ENCODE measurements at places on chromosomes 2 and 18. TPM values are rescaled to one million over a fixed set of nuclear protein-coding genes. Genes with fewer than 3 reads are reported as not detected.

PROM2 gene
- 35.8 TPM for total RNA-seq

DNA sequence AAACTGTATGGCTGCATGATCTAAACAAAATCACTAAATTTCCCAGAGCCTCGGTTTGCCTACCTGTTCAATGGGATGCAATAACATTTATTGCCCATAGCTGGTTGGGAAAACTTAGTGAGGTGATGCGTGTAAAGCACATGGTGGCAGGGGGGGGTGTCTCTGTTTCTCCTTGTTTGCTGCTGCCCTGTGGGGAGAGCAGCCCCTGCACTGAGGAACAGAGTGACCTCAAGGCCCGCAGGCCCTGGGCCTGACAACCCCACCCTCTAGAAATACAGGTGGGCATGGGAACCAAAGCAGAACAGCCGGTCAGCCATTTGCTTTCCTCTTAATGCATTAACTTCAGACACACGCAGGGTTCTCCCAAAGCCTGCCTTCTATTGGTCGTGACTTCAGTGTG lies 55.1 kb upstream of the SLC66A3 start:
- DNase-seq, result no peak

GRCh38 chr18:55123361-55123760 lies 164.1 kb upstream of the CCDC68 start:
- no peak for DNase-seq

DNA sequence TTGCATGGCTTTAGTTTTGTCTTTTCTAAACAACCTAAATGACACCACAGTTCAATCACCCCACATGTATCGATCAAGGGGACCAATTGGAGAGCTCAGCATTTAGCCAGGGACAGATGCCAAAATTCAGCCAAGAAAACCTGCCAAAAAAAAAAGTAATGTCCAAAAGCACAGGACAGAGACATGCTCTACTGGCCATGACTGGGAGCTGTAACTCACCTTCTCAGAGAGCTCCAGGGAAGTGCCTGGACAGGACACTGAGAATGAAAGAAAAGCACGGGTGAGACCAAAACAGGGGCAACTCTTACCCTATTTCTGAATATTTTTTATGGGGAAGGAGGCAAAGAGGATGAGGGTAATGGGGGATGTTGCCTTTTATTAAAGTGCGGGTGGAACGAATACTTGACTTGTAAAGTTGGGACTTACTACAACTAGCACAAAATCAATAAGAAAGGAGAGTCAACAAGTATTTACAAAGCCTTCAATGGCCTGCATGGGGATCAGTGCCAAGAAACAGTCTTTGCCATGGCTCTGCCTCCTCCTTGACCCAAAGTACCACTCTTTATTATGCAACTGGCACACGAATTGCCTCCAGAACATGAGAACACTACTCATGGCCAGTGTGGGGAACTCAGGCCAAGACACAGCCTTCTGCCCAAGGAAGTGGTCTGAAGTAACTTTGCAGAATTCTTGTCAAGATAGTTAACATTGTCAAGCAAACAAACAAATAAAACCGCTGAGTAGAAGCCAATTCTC lies 72.9 kb upstream of the HK2 start:
- no peak for DNase-seq

DNA sequence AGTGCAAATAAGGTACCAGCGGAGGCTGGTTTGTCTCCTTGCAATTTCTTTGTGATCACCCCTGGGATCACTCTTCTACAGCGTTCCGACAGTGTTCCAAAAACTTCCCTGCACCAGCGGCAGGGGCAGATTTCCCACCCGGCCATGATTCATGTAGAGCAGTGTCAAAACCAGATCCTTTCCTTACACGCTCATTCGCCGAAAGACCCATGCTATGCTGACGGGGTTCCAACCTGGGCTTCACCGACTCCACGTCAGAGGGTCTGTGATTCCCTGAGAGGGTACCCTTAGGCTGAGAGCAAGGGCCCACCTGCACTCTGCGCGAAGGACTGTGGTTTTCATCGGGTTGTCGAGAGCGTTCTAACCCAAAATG lies 423 bp upstream of the TTC27 start:
- peak; percentile 55 for DNase-seq

GRCh38 chr2:223215254-223215516 lies 163.2 kb downstream of the KCNE4 start:
- DNase-seq, result no peak

DNA sequence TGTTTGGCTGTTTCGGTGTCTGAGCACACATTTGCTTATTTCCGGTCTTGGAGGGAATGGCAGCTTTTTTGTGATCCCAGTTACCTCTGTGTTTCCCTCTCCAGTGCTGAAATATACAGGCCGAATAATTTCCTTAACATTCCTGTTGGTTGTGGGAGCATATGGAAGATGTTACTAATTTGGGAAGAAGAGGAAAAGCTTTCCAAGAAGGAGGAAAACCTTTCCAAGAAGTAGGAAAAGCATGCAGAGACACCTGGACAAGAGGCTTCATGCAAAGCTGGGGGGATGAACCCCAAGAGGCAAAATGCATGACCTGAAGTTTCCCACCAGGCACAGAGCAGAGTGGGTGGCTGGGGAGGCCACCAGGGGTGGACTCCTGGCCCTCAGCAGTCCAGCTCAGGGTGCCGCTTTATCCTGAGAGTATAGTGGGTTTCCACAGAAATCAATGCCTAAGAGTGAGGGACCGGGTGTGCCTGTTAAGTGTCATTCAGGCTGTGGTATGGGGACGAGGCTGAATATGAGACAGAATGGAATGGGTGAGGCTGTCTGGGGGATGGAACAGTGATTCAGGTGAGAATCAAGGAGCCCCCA lies 25.5 kb upstream of the GNAL start:
- DNase-seq, result no peak

LGALSL gene
- total RNA-seq, result 37.6 TPM

DNA sequence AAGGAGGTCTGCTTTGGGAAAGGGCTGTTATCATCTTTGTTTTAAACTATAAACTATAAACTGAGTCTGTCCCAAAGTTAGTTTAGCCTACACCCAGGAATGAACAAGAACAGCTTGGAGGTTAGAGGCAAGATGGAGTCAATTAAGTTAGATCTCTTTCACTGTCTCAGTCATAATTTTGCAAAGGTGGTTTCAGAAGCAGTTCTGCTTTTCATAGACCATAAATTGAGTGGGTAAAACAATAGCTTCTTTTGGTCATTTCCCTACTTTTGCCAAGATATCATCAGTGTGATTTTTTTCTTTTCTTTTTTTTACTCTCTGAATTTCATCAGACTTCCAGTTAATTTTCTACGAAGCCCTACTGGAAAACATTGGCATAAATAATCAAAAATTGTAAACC lies 117.0 kb downstream of the AP1S3 start:
- no peak for DNase-seq

DNA sequence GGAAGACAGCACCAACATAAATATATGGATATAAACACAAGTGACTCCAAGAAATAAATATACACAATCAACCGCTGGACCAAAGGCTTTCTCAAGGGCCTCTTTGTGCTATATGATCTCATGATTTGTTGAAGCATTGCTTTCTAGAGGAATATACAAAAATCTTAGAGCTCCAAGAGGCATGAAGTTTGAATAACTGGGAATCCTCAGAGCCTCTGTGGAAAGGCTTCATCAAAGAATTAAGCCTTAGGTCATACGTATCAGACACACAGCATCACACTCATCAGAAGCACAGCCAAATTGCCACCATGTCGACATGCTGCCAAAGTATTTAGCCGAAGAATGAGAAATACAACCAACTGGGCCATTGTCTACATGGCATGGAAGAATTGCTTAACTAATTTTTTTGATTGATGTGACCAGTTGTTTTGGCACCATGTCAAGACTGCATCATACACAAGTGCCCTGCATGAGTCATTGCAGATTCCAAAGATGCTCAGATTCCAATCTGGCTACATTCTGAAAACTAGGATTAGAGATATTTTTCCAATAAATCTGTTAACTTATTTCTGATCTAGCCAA lies 860.6 kb upstream of the ZEB2 start:
- DNase-seq, result no peak

RUFY4 gene
- not detected for total RNA-seq

SAG gene
- total RNA-seq, result 0.63 TPM

DNA sequence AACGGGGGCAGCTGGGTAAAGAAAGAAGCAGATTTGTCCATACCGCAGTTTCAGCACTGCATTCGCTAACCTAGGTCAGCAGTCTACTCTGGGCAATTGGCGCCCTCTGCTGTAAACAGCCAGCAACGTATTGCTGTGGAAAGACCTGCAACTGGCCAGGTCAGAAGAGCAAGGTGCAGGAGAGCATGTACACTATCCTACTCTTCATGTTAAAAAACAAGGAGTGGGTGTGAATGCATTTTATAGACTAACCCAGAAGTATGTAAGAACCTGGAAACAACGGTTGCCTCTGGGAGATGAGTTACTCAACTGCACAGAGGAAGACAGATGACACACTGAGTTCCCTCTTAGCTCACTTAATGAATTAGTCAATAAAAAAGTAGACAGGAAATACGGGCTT lies 6.2 kb downstream of the MRPS5 start:
- peak; percentile 85 for DNase-seq

DNA sequence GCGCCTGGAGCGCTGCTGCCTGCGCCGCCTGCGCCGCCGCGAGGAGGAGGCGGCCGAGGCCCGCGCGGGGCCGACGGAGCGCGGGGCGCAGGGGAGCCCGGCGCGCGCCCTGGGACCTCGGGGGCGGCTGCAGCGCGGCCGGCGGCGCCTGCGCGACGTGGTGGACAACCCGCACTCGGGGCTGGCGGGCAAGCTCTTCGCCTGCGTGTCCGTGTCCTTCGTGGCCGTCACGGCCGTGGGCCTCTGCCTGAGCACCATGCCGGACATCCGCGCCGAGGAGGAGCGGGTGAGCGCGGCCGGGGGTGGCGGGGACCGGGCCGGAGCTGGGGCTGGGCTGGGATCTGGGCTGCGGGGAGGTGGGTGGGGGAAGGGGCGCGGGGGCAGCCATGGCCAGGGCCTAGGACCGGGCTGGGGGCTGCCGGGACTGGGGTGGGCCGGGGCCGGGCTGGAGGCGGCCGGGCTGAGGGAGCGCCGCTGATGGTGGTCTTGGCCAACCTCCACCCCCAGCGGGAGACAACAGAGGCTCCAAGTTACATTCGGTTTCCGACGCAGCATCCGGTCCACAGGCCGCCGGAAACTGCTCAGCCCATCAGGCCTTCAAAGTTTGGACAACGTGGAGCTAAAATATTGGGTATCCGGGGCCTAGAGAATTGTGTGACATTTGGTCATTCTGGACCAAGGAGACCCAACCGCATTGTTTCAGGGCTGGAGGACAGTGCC lies 66.4 kb downstream of the KCNG2 start:
- no peak for DNase-seq

DNA sequence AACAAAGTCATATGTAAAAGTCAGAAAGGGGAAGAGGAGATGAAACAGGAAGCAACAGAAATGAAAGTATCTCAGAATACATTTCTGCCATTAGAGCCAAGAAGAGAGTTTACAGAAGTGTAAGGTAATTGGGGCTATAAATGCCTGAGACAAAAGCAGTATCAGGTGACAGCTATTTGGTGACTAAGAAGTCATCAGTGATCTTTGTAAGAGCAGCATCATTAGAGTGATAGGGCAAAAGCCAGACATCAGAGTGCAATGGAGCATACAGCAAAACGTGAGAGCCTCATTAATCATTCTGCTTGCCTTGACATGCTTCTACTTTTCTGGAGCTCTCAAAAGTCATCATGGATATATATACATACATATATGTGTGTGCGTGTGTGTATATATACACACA lies 804.7 kb upstream of the PIK3C3 start:
- DNase-seq, result no peak

Measured in mucosa of descending colon (tissue), 3 donors.